ENCODE measurements at places on chromosomes 7 and 10.

- DNase-seq = no peak
Measured at GRCh38 chr10:92756201-92757065, 66.7 kb downstream of the HHEX start.

DNA sequence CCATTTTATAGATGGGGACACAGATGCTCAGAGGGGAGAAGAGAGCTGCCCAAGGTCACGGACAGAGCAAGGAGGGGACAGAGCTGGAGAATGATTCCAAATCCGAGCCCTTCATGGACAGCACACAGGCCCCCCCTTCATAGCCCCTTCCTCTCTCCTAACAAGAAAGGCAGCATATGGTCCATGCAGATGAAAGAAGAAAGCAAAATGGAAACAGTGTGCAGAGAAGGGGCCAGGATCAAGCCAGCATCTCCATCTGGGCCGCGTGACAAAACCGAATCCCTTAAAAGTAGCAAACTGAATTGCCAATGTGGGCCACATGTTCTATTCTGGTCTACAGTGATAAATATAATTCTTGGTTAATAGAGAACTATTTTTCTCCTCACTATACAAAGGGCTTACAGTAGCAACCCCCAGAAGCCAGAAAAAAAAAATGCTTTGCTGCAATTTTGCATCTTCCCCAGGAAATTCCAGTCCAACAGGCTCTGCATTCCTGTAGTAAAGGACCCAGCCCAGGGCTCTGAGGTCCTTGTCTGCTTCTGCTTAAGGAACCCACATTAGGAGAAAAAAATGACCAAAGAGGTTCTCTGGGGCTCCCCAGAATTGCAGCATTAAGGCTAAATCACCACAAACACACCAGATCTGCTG lies 7.8 kb downstream of the CPXM2 start:
- no peak for DNase-seq

GRCh38 chr10:63707254-63707910 lies 186.2 kb downstream of the REEP3 start:
- no peak for DNase-seq

DNA sequence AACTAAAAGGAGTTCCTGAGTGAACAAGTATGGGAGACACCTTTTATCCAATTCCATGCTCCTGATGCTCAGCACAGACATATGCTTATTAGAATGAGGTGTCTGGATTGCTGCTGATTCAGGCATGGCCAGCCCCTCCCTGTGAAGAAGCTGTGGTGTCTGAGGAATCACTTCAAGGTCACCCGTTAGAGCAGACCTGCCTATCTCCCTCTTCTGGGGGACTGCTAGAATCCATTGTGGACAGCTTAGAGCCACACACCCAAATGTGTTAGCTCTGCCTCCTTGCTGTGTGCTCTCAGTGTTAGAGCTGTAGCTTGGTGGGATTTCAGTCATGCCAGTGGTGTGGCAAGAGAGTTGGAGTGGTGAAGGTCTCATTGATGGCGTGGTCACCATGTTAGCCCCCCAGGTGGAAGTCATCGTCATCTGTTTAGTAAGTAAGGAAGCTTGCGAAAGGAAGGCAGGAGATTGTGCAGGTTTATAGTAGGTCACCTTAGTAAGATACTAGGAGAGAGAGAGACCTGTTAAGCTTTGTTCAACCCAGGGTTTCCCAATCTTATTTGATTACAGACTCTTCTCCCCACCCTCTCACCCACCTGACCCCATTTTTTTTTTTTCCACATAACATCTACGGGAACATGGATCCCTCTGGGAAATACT lies 12.8 kb downstream of the PRXL2A start:
- no peak for DNase-seq

DNA sequence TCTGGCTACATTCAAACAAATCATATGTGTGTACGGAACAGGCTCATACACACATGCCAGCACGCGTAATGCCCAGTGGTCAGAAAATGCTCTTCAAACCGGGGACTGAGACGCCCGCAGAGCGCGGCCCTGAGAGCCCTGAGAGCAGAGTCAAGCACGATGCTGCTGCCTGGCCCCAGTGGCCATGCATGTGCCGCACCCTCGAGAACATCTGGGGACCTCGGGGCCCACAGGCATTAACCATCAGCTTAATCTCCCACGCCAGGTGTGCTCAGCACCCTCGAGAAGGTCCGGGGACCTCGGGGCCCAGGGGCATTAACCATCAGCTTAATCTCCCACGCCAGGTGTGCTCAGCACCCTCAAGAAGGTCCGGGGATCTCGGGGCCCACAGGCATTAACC lies 163.1 kb downstream of the PTPRN2 start:
- no peak for DNase-seq
